Transverse colon (tissue), 4 donors: ENCODE measurements at places on chromosomes 6 and 20.
A peak's percentile ranks its signal among the peaks of the same experiment; 100 is the strongest.

GRCh38 chr20:46704714-46705377, 4.6 kb upstream of the SLC2A10 start:
- no peak for DNase-seq
- no peaks in the 10 kb centered on the region for H3K36me3 ChIP-seq
- H3K27me3 ChIP-seq = no peaks in the 10 kb centered on the region
- H3K4me3 ChIP-seq = no peak overlapping the region
- peaks cover 9% of the 10 kb centered on the region for H3K4me1 ChIP-seq

DNA sequence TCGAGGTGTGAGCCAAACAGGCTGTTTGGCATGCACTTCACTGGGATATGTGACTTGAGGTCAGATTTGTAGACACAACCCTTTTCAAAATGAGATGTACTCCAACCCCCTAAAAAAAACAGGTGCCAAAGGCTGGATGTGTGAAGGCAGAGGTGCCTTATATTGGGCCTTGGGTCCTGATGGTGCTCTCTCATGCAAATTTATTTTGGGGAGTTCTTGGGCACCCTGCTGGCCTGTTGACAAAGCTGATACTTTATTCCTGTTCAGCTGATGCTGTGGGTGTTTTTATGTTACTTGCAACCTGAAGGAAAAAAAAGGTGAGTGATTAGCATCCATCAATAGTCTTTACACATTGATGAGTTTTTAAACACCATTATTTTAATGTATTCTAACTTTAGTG, 121.5 kb downstream of the DNAH8 start:
- H3K27me3 ChIP-seq = no peaks in the 10 kb centered on the region
- H3K36me3 ChIP-seq = no peaks in the 10 kb centered on the region
- H3K4me3 ChIP-seq = no peak overlapping the region

- no peak overlapping the region for H3K27ac ChIP-seq
- H3K27me3 ChIP-seq = no peaks in the 10 kb centered on the region
- peaks cover 6% of the 10 kb centered on the region for H3K4me1 ChIP-seq
- no peak overlapping the region for H3K4me3 ChIP-seq
These were observed 10.1 kb upstream of the ADAM33 start for GRCh38 chr20:3691897-3692296.

DNA sequence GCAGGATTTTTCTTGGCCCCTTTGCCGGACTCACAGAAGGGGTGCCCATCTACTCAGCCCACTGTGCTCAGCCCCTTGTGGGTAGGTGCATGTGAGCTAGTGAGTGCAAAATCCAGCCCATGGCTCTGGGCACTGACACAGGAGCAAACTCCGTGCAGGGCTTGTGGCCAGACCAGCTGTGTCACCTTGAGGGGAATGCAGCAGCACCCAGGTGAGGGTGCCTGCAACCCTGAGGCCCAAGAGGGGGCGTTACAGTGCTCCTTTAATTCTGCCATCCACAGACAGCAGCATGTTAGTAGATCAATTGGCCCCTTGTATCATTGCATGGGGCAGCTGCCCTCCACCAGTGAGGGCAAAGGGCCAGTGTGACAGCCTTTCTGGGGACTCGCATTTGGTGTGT, 12.9 kb upstream of the IYD start:
- H3K36me3 ChIP-seq = no peaks in the 10 kb centered on the region
- no peak overlapping the region for H3K4me3 ChIP-seq
- no peak overlapping the region for H3K27ac ChIP-seq
- H3K27me3 ChIP-seq = no peaks in the 10 kb centered on the region
- no peak for DNase-seq
- H3K4me1 ChIP-seq = no peaks in the 10 kb centered on the region

DNA sequence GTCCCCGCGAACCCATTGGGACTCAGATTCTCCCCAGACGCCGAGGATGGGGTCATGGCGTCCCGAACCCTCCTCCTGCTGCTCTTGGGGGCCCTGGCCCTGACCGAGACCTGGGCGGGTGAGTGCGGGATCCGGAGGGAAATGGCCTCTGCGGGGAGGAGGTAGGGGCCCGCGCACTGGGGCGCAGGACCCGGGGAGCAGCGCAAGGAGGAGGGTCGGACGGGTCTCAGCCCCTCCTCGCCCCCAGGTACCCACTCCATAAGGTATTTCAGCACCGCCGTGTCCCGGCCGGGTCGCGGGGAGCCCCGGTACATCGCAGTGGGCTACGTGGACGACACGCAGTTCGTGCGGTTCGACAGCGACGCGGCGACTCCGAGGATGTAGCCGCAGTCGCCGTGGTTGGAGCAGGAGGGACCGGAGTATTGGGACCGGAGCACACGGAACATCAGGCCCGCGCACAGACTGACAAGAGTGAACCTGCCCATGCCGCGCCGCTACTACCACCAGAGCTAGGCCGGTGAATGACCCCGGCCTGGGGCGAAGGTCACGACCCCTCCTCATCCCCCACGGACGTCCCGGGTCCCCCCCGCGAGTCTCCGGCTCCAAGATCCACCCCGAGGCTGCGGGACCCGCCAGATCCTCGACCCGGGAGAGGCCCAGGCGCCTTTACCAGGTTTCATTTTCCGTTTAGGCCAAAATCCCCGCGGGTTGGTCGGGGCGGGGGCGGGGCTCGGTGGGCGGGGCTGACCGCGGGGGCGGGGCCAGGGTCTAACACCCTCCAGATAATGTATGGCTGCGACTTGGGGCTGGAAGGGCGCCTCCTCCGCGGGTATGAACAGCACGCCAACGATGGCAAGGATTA, 15.7 kb upstream of the HLA-A start:
- peaks cover 7% of the 10 kb centered on the region for H3K4me1 ChIP-seq
- H3K4me3 ChIP-seq = no peak overlapping the region
- peak; percentile 84 for DNase-seq
- H3K27me3 ChIP-seq = no peaks in the 10 kb centered on the region
- peak overlapping the region; percentile 98 for H3K27ac ChIP-seq

GRCh38 chr6:114342086-114342825, 567 bp downstream of the HS3ST5 start:
- H3K36me3 ChIP-seq = no peaks in the 10 kb centered on the region
- peak; percentile 10 for DNase-seq
- H3K27ac ChIP-seq = no peak overlapping the region
- peak overlapping the region; percentile 36 for H3K4me3 ChIP-seq
- H3K27me3 ChIP-seq = peaks cover 52% of the 10 kb centered on the region

DNA sequence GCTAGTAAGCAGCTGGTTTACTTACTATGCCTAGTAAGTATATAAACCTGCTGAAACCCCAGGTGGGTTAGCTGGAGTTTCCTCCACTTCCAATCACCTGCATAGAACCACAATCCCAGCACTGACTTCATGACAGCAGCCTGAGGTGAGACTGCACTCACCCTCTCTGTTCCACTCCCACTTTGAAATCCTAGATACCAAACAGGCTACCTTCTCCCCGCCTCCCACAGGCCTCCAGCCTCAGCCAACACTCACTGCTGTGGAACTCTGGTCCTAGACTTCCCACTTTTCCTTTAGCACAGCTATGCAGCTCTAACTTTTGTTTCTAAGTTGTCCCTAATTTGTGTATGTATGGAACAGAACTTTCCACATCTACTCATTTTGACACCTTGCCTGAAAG, 149.7 kb upstream of the ARID1B start:
- no peak for DNase-seq
- no peak overlapping the region for H3K4me3 ChIP-seq
- H3K4me1 ChIP-seq = no peaks in the 10 kb centered on the region
- no peak overlapping the region for H3K27ac ChIP-seq

DNA sequence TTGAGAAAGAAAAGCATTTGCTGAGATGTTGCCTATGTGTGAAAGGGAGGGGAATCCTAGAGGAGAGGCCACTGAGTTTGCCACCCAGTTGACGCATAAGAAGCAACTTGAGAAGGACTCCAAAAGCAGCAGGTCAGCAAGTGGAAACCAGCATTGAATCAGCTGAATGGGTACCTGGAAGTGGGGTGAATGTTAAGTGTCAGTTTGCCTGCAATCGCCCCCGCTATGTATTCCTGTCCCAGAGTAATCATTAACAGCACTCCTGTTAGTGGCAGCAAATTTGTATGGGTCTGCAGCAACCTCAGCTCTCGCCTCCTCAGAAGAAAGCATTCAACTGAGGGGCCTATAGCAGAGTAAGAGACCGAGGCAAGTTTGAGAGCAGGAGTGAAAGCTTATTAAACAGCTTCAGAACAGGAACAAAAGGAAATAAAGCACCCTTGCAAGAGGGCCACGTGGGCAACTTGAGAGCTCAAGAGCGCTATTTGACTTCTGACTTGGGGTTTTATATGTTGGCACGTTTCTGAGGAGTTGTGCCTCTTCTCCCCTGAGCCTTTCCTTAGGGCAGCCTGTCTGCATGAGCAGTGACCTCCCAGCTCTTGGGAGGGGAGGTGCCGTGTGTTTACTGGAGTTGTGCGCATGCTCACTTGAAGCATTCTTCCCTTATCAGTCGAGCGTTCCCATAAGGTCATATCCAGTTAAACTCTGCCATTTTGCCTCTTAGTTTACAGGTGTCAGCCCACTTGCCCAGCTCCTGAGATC, 122.6 kb upstream of the PHACTR1 start:
- H3K4me1 ChIP-seq = no peaks in the 10 kb centered on the region
- no peaks in the 10 kb centered on the region for H3K36me3 ChIP-seq
- no peak overlapping the region for H3K4me3 ChIP-seq

DNA sequence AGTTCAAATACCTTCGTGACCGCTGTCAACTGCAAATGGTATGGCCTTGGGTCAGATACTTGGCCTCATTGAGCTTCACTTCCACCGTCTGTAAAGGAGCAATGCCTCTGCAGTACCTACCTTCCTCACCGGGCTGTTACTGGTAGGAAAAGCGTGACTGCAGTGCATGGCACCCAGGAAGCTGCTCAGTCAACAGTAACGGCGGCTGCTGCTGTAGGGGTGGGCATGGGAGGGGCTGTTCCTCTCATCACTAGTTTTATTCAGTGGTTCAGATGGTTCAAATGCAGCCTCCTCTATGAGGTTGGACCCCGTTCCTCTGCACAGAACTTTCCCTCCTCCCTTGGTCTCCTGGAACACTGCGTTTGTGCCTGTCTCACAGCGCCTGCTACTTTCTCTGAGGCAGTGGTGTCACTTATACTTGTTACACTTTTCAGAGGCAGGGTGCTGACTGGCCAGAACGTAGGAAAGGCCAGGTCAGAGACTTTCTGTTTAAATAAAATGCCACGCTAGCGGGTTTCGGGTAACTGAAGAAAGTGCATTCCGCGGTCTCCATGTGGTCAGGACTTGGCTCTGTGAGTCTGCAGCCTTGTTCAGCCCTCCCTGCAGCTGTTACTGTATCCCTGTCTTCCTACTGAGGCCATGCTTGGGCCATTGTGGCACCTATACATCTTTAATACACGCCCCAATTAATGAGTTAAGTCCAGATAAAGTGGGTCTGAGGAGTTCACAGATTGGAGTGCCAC, 279.6 kb downstream of the NRN1 start:
- H3K27ac ChIP-seq = no peak overlapping the region
- H3K4me3 ChIP-seq = no peak overlapping the region
- no peak for DNase-seq
- no peaks in the 10 kb centered on the region for H3K27me3 ChIP-seq
- no peaks in the 10 kb centered on the region for H3K4me1 ChIP-seq
